ENCODE measurements at places on chromosomes 12 and 14.

DNA sequence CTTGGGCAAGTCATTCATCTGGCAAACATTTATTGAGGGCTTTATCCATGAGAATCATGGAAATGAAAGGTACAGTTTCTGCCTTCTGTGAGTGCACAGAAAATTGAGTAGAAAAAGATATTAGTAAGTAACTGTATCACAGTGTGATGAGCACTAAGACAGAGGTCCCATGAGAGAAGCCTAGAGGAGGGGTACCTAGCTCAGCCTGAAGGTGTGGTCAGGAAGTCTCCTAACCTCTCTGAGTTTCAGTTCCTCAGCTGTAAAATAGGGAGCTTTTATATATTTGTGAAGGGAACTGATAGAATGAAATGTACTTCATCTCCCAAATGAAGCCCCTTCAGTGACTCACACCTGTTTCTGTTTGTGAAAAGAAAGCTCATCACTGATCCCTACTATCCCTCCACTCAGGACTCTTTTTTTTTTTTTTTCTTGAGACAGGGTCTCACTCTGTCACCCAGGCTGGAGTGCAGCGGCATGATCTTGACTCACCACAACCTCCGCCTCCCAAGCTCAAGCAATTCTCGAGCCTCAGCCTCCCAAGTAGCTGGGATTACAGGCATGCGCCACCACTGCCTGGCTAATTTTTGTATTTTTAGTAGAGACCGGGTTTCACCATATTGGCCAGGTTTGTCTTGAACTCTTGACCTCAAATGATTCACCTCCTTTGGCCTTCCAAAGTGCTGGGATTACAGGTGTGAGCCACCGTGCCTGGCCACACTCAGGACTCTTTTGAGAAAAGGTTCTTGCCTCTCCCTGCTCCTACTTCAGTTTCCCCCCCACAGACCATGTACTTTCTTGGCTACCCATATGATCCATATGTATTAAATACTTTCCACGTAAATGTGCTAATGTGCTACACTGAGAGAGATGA is 93.7 kb upstream of the FUT8 start:
- DNase-seq: no peak

GRCh38 chr12:29374913-29375312 is 6.1 kb downstream of the ERGIC2 start:
- no peak for DNase-seq

DNA sequence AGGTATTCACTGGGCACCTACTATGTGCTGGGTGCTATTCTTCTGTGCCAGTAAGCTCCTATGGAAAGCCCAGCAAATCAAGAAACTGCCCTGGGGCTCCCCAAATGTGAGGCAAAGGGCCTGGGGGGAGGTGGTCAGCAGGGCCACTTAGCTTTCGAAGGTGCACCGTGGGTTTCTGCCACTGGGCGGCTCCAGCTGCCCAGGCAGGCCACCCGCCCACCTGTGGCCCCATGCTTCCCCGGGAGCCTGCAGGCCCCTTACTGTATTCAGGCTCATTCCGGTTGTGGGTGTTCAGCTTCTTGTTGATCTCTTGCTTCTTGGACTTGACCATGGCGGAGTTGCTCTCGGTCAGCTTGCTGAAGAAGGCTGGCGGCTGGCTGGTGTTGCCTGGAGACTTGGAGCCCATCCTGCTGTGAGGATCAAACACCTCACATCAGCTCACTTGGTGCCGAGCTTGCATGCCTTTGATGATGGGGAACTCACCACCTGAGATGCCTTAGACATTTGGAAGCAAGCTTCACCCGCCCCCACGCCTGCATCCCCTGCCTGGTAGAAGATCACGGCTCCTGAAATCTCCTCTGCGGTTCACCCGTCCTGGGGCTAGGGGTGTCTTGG is 37.3 kb downstream of the RFLNA start:
- DNase-seq: no peak

DNA sequence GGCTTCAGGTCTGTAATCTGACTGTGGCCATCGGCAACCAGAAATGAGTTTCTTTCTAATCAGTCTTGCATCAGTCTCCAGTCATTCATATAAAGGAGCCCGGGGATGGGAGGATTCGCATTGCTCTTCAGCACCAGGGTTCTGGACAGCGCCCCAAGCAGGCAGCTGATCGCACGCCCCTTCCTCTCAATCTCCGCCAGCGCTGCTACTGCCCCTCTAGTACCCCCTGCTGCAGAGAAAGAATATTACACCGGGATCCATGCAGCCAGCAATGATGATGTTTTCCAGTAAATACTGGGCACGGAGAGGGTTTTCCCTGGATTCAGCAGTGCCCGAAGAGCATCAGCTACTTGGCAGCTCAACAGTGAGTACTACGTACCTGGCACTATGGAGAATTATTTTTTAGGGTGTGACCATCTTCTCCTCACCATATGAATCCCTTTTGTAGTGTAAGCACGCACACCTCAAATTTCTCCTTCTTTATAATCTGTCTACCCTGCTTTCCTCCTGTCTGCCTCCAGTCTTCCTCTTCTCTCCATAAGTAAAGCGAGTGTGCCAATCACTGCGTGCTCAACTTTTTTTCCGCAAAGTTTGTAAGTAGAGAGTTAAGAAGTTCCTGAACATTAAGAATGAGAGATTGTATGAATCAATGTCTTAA is at the start of gene TPH2:
Gene TPH2 (plus strand): TSS at position 118 of the 658 bp plus-strand sequence. CDS start 142 bp downstream, at position 260.
- no peak for DNase-seq

GRCh38 chr12:120846721-120847120 is 57.4 kb downstream of the SPPL3 start:
- DNase-seq: no peak

DNA sequence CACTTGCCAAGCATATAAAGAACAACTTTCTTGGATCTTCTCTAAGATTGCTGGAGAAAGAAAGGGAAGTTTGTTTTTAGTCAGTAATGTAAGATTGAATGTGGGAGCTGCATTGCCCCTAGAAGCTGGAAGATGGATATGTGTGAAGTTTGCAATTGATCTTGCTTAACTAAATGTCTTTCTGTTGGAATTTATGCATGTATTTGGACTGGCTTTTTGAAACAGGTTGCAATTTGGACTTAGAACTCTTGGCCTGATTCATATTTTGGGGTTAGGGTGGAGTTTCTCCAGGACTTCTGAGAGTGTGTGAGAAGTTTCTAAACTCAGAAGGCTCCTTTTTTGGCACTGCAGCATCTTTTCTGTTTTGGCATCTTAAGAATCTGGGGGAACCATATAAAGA is 26.4 kb downstream of the IFT43 start:
- no peak for DNase-seq
